Activated T-helper 1 cell treated with anti-CD3 and anti-CD28 coated beads, Interleukin-2, amount 50 U/mL, for 16 hours (primary cell): ENCODE measurements at places on chromosomes 3 and 15.

GRCh38 chr3:184737641-184738505, 26.0 kb upstream of the MAGEF1 start:
- no peak for DNase-seq

GRCh38 chr15:70112074-70112395, 14.3 kb upstream of the TLE3 start:
- DNase-seq = no peak

DNA sequence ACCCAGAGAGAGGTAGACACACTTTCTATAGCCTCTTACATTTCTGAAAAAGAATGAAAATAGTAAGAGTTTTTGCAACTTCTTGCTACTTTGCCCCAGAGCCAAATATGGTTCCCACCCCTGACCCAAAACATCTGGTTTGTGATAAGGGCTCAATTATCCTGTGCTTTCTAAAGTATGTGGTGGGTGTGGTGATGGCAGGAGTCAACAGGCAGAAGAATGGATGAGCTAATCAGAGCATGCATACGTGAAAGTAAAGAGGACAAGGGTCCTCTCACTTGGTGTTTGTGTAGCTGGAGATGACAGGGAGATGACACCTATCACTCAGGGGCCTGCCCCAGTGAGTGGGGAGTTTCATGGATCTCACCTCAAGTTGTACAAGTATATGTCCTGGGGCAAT, 19.1 kb downstream of the KBTBD8 start:
- DNase-seq = no peak

DNA sequence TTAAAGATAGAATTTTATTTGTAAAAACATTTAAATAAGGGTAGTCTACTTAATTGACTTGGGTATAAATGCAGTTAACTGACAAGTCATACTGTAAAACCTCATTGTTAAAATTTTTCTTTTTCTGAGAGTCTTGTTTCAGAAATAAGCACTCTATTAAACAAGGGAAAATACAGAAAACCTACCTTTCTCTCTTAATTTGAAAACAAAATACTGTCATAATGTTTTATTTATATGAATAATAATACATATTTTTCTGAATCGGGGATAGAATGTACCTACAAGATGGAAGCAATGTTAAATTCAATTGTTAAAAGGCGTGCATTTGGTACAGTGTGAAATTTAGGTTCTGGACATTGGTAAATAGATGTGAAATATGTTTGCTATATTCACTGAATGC, 17.8 kb downstream of the ZIC1 start:
- DNase-seq = no peak

GRCh38 chr3:130820976-130821375, 72.9 kb upstream of the ATP2C1 start:
- no peak for DNase-seq

GRCh38 chr3:23698652-23699313, 107.0 kb upstream of the UBE2E1 start:
- no peak for DNase-seq

DNA sequence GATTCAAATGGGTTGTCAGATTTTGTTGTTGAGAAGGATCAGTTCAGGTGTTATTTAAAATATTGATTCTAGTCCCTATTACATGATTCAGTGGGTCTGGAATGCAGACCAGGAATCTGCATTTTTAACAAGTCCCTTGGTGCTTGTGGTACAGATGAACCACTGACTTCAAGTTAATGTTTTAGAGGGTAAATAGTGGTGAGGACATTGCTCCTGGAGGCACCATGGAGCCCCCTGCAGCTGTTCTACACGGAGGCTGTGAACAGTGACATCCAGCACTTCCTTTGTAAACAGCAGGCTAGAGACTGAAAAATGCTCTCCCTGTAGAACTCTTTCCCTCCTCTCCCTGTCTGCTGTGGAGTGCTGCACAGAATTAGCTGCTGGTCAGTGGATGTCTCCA, 4.8 kb upstream of the FSIP1 start:
- DNase-seq = no peak

GRCh38 chr3:24550588-24550987, 55.9 kb upstream of the THRB start:
- no peak for DNase-seq

DNA sequence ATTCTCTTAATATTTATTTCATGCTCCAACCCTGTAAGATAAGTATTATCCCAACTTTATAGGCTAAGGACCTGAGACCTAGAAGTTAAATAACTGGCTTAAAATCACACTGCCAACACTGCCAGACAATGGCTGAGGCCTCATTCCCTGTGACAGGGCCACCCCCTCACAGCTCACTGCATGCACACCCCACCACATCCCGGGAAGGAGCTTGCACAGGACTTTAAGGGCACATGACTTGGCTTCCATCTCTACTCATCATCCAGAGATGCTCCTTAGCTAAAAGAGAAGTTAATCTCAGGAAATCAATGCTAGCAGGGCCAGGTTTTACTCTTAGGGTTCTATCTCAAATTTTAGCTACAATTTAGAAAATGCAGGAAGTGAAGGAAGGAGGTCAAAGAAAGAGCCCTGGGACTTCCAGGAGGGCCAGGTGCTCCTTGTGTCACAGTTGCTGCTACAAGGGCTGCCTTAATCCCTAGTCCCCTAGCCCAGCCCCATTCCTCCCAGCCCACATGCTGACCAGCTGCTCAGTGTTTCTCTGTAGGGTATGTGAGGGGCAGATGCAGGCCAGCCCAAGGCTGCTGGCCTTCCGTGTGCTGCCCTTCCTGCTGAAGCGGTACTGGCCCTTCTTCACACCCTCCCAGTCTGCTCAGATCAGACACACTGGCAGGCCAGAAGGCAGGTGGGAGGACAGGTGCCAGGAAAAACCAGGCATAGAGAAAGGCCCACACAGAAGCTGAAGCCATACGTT, 53.5 kb downstream of the WWTR1 start:
- DNase-seq = no peak

DNA sequence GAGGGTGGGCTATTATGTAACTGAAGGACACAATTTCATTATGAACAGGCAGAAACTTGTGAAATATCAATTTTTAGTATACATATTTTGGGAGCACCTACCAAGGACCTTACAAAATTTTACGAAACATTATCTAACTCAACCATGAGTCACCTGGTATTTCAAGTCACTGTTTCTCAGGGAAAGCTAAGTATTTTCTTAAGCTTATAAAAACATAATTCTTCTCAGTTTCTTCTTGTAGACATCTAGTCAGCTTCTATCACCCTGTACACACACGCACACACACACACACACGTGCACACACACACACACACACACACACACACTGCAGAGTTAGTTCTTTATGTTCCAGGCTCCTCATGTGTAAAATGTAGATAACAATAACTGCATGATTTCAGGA, 658.3 kb downstream of the TUSC7 start:
- DNase-seq = no peak

DNA sequence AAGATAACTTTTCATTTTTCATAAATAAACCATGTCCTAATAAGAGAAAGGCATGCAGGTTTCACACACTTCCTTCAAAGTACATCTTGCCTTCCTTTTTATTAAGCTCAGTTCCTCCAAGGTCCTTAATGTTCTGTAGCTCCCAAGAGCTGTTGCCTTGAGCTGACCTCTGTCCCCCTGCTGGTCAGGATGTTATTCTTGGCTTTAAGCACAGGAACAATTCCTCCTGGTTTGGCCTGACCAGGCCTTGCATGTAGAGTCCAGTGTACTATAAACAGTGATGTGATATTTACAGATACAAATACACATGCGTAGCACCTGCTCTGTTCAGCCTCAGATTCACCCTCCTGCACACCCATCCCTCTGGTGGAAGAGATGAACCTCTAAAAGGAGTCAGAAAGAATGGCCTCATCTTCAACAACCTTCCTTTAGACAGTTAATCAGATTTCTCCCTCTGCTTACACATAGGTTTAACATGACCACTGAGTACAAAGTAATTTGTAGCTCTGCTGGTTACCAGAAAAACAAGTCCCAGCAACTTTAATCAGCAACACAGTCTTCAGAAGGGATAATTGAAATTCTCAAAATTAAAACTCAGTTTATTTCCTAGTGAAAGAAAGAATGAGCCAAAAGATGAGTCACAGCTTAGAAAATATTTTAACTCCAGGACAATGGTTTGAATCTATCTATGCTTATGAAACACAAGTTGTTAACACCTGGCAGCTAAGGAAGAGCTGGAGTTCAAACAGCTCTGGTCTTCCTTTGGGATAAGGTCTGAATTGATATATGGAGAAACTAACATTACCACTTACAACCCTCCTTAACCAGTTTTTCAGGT, 46.5 kb downstream of the PTPN9 start:
- DNase-seq = no peak

- peak; percentile 62 for DNase-seq
These were observed 39.1 kb downstream of the KLF13 start for GRCh38 chr15:31365655-31366127.

- no peak for DNase-seq
These were observed 492.7 kb downstream of the AGBL1 start for GRCh38 chr15:86572368-86572841.

- DNase-seq = no peak
These were observed 40.8 kb upstream of the SLC6A11 start for GRCh38 chr3:10775259-10775658.

GRCh38 chr3:156978481-156978961, 152.4 kb downstream of the LEKR1 start:
- no peak for DNase-seq

GRCh38 chr3:178507507-178508442, 28.5 kb upstream of the KCNMB2 start:
- no peak for DNase-seq

- no peak for DNase-seq
These were observed 1.8 kb upstream of the CEP97 start for GRCh38 chr3:101722394-101723173.

- peak; percentile 34 for DNase-seq
These were observed 36.8 kb downstream of the TRANK1 start for GRCh38 chr3:36907911-36908646.

DNA sequence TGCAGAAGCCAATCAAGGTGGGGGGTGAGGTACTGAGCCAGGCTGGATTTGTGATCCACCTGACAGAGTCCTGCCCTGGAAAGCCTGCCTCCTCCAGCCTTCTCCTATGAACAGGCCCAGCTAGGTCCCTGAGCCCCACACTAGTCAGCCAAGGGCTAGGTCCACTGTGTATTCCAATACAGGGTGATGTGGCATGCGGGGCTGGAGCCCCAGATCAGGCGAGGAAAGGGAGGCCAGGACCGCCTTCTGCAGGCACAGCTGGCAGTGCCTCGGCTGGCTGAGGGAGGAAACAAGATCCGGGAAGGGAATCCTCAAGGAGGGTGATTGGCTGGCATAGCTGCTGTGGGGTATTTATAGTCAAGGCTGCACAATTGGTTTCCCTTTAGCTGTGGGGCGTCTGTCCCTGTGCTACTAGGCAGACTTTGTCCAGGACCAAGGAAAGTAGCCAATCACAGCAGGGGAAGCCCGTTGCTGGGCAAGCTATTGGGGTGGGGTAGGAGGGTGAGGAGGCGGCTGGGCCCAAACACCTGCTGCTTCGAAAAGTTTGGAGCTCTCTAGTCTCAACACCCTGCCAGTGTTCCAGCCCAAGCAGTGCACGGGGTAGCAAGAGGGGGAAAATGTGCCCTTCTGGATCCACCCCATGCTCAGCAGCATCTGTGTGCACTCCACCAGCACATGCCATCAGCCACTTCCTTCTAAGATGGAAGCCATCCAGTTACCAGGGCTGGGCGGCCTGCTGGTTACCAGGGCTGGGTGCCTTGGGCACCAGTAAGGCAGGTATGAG, 5.9 kb downstream of the KY start:
- DNase-seq = no peak

DNA sequence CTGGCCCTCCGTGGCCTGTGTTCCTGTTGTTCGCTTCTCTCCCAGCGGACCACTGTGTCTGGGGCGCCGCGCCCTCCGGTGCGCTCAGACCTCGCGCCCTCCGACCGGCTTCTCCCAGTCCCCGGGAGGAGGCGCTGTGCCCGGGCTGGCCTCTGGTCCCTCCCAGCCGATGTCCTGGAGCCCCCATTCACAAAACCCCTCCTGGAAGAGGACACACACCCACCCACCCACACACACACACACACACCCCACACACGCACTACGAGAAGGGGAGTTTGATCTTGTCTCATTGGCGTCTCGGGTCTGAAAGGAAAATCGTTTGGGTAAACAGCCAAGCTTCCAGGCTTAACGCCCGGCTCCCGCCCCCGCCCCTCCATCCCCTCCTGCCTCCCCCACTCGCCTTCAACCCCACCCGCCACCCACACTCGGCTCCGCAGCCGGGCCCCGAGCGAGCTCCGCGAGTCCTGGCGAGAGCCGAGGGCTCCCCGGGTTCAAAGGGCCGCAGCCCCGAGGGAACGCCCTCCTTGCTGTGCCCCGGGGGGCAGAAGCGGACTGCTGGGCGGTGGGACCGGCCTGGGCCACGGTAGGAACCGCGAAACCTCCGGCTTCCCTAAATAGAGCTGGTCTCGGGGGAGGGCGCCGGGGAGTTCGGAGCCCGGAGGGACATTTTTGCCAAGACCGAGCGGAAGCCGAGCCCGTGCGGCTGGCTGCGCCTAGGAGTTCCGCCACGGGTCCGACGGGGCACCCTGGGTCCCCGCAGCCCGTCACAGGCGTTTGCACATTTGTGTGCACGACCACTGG, 23.6 kb downstream of the NR2F2 start:
- no peak for DNase-seq

DNA sequence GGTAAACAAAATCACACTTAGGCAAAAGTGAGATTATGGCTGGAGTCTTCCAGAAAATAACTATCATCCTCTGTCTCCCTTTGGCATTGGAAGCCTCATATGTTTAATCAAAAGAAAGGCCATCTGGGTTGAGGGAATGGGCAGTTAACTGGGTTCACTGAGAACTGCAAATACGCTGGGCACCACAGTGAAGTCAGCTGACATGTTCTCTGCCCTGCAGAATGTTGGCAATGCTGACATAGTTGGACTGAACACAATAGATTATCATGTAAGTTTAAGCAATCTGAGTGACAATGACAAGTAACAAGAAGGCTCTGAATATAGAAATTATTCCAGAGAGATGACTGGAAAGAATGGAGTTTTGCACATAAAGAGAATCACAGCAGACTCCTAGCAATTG, 43.8 kb upstream of the SLC25A26 start:
- DNase-seq = no peak

GRCh38 chr3:112117841-112118571, 15.0 kb downstream of the GCSAM start:
- no peak for DNase-seq
